ENCODE measurements at places on chromosomes 12 and 14. TPM values are rescaled to one million over a fixed set of nuclear protein-coding genes. Genes with fewer than 3 reads are reported as not detected.

DNA sequence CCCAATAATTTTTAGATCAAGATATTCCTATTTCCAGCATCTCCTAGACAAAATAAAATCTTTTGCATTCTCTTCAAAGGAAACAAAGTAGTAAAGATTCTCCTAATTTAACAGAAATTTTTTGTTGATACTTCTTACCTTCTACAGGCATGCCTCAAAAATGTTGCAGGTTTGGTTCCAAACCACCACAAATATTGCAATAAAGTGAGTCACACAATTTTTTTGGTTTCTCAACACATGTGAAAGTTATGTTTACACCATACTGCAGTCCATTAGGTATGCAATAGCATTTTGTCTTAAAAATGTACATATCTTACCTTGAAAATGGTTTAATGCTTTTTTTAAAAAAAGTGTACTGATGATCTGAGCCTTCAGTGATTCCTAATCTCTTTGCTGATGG is 65.6 kb upstream of the USP15 start:
- DNase-seq: no peak

- no peak for DNase-seq
Measured at GRCh38 chr12:132150780-132151144, 6.5 kb downstream of the NOC4L start.

DNA sequence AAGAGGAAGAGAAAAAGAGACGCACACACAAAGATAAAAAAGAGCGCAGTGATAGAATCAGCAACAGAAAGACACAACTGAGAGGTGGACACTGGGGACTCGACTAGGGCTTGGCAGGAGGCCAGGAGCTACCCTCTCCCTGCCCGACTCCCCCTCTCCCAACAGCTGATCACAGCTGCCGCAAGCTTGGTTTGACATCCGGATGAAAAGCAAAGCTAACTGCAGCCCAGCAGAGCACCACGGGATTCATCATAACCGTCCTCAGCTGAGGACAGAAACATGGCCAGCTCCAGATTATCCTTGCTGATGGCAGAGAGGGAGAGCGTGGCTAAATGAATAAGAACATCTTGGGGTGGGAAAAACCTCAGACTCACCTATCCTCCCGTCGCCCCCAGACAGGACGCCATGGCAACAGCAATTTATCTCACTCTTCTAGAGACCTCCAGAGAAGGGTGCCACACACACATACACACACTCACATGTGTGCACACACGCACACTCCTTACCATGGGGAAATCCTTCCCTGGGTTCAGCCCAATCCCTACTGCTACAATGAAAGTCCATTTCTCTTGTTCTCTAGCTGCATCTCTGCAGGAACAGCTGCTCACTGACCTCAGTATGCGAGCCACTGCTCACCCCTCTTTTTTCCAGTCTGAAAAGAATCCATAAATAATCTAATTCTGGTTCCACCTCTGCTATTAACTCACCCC is 135.3 kb downstream of the NTF3 start:
- no peak for DNase-seq

GRCh38 chr14:32693114-32693513 is 245.6 kb upstream of the NPAS3 start:
- no peak for DNase-seq

PTCSC3 gene
- total RNA-seq: not detected
